ENCODE measurements at places on chromosomes 6 and 20. TPM values are rescaled to one million over a fixed set of nuclear protein-coding genes. Genes with fewer than 3 reads are reported as not detected.

- DNase-seq: no peak
Measured at GRCh38 chr6:6711832-6712448, 123.4 kb downstream of the LY86 start.

ESR1 gene
- total RNA-seq: 2.7 TPM

- DNase-seq: peak; percentile 55
Measured at GRCh38 chr20:11845340-11845739, 72.4 kb upstream of the BTBD3 start.

- no peak for DNase-seq
Measured at GRCh38 chr6:5050009-5050408, 35.1 kb upstream of the PPP1R3G start.

GRCh38 chr20:51132279-51132678, 109.4 kb upstream of the KCNG1 start:
- DNase-seq: no peak

PREX1 gene
- 3.5 TPM for total RNA-seq
